ENCODE measurements at places on chromosomes 2 and 18. TPM values are rescaled to one million over a fixed set of nuclear protein-coding genes. Genes with fewer than 3 reads are reported as not detected.

FOXD4L1 gene
- total RNA-seq, result 0.24 TPM

OTOS gene
- 0.38 TPM for total RNA-seq

CCDC138 gene
- total RNA-seq, result 19.9 TPM

SLC25A12 gene
- total RNA-seq, result 21.3 TPM

AQP4 gene
- 0.24 TPM for total RNA-seq

CDK15 gene
- total RNA-seq, result 0.19 TPM

CIB4 gene
- 0.19 TPM for total RNA-seq

Data from thymus (tissue), 14 donors.